H4 (cell line): ENCODE measurements at places on chromosomes 5 and 9. TPM values are rescaled to one million over a fixed set of nuclear protein-coding genes. Genes with fewer than 3 reads are reported as not detected.
A peak's percentile ranks its signal among the peaks of the same experiment; 100 is the strongest.

FOXD4L4 gene
- total RNA-seq, result not detected in 2 replicates

GRCh38 chr5:99314721-99315120, 385.9 kb upstream of the CHD1 start:
- DNase-seq, result no peak

- no peak for DNase-seq
Observed at GRCh38 chr5:172548311-172548731, 92.7 kb upstream of the NEURL1B start.

DNA sequence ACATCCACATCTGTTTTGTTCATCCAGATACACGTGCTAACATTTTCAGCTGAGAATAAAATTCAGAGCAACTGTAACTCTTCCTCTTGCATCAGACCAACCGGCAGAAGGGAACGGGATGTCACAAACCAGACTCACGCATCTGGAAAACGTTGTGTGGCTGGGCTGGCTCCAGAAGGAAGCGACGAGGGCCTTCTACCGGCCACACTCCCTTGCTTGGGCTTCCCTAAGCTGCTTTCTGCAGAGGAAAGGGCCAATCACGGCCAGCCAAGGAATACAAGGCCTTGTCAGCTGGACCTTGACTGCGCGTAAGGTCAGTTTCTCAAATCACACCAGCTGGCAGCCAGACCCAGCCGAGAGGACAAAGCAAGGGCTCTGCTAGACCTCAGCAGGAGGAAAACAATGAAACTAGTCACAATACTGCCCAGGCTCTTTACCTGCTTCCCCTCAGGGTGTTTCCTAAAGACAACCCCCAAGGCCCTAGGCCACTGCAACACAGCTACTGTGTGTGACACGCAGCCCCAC, 106.1 kb downstream of the THBS4 start:
- DNase-seq, result no peak

RELL2 gene
- 4.5 and 8.4 TPM in 2 replicates for total RNA-seq

GRCh38 chr5:57495285-57496086, 12.9 kb upstream of the ACTBL2 start:
- no peak for DNase-seq

CACNA1B gene
- 0.23 TPM in 1 of 2 replicates, not detected in the other for total RNA-seq

GRCh38 chr5:175836737-175837136, 34.6 kb upstream of the CPLX2 start:
- no peak for DNase-seq

GRCh38 chr9:7523426-7524043, 276.0 kb downstream of the DMAC1 start:
- no peak for DNase-seq

- no peak for DNase-seq
Observed at GRCh38 chr5:84961903-84962302, 577.2 kb upstream of the EDIL3 start.

DNA sequence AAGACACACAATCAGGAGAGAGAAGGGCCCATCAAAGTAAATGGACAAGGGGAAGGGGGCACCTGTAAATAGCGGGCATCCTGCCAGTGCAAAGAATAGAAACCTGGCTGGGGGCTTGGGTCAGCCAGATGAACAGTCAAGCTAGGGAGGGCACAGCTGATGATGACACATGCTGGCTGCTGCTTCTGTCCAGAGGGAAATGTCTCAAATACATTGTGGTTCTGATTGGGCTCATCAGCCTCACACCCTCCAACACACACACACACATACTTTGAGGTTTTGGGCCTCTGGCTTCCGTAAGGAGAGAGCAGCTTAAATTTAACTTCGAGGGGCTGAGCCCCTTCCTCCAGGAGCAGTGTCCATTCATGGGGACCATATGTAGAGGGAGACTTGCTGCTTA, 27.6 kb upstream of the SPATA31E1 start:
- no peak for DNase-seq

DNA sequence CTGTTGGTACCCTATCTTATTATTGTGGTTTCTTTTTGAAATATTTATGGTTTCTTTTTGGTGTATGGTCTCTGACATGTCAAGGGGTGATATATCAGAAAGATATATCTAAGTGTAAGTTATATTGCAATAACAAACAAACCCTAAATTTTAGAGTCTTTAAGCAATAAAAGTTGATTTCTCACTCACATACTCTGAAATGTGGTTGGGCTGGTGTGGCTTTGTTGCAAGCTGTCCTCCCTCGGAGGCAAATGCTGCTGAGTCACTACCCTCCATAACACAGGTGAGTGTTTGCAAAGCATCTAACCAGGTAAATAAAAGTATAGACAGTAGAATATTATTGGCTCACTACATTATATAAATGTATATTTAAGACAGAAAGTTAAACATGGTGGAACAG, 253.2 kb downstream of the CDH18 start:
- no peak for DNase-seq

DNA sequence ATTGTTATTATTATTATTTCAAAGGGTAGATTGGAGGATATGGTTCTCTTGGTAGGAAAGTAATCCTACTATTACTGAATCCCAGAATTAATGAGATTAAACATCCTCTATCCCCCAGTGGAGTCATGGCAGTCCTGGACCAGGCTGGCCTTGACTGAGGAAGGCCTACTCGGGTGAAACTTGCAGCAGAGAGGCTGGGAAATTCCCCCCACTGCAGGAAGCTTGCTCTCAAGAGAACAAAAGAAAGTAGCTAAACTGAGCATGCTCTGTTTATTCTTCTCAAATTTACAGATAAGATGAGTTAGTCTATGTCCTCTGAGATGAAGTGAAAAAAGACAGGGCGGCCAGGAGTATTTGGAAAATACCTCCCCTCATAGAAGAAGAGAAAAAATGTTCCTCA, 233.9 kb upstream of the RPS23 start:
- no peak for DNase-seq

DNA sequence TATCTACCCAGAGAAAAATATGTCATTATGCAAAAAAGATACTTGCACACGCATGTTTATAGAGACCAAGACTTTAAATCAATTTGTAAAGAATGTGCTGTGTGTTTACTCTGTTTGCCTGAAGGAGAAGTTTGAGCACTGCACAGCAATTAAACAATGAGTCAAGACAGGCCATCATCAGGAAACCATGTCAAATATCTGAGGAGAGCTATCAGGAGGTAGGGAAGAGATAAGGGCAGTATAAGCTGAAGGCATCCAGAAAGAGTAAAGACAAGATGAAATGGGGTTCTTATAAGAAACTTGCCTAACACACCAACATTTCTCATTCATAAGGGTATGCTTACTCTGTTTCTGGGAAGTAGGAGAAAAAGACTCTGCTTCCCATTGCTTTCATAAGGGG, 405.8 kb upstream of the PTGER4 start:
- DNase-seq, result no peak

- no peak for DNase-seq
Observed at GRCh38 chr5:110884005-110884404, 145.2 kb downstream of the SLC25A46 start.

GRCh38 chr5:172007175-172008110, 1.0 kb upstream of the FBXW11 start:
- DNase-seq, result no peak

- no peak for DNase-seq
Observed at GRCh38 chr9:16246785-16247184, 623.7 kb downstream of the BNC2 start.

DNA sequence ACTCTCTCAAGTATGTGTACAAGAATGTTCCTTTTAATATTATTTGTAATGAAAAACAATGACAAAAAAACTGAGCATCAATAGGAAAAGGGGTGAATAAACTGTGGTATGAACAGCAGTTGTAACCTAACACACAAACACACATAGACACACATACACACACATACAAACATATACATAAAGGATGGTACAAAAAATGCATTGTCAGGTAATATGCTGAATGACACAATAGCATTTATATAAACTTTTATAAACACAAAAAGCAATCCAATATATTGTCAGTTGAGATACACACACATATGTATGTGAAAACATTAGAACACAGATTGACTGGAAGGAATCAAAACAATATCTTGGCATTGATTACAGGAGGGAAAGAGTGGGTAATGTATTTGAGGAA, 227.0 kb upstream of the ISL1 start:
- no peak for DNase-seq

DNA sequence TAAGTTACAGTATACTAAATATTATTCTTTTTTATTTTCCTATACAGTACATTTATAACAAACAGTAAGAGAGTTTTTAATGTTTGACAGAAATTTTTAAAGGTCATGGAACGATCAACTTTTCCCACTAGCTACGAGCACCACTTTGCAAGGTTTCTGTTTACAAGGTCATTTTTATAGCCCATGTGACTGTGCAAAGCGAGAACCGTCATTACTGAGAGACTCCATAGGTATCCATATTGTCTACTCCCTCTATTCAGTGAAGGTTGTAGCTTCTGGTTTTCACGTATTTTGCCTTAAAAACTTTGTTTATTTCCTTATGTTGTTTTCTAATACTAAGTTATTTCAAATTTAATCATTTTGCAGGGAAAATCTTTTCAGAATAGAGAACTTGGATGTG, 186.3 kb upstream of the RGMB start:
- no peak for DNase-seq

- DNase-seq, result no peak
Observed at GRCh38 chr5:76204713-76205112, 121.5 kb downstream of the SV2C start.

DNA sequence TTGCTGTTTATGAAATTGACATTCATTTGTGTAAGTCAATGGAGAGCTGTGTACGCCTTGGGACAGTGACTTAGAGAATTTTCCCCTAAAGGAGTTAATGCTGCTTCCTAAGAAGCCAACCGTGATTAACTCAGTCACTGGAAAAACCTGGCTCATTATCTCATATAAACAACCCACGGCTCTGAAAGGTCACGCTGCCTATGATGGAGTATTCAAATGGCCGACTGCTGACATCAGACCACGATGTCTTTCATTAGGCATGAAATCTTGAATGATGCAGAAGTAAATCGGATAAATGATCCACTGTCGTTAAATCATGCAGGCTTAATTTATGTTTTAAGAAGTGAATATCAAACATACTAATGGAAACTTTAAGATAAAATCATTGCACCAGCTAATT, 603.7 kb downstream of the RAB3C start:
- DNase-seq, result peak; percentile 40
